ENCODE measurements at places on chromosomes 7 and 10.

- DNase-seq, result peak; percentile 19
Measured at GRCh38 chr10:47031901-47032465, 120.8 kb downstream of the PTPN20 start.

DNA sequence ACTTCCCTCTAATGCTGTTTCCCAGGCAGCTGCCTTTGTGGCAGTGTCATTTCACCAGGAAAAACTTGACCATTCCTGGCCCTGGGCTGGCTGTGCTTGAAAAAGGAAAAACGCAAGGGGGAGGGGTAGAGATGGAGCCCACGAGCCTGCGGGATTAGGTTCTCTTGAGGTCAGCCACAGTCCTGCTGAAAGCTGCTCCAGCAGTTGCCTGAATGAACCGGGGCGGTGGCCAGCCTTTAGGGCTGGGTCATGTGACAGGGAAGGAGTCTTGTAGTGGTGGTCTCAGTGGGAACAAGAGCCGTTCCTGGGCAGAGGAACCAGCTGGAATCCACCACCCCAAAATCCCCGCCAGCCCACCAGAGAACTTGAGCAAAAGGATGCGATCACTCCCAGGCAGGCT lies 51.2 kb upstream of the LRRC4 start:
- no peak for DNase-seq

- DNase-seq, result no peak
Measured at GRCh38 chr10:8230902-8231301, 176.4 kb downstream of the GATA3 start.

DNA sequence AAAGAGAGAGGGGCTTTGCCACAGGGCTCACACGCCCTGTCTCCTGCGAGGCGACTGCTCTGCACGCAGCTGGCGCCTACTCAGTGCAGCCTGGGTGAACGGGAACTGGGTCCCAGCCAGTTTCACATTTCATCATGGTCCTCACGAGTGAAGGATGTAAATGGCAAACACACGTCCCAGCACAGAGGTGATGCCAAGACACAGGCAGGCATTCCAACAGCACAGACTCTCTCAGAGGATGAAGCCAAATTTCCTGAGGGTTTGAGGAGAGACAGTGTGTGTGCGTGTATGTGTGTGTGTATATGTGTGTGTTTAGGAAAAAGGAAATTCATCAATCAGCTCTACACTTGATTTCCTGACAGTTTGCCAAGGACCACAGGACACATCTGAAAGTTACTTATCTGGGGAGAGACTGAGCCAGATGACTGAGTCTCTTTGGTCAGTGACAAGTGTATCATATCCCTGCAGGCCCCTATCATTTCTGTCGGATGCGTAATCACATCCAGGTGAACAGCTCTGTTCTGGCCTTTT lies 53.9 kb downstream of the CHST15 start:
- DNase-seq, result no peak

- no peak for DNase-seq
Measured at GRCh38 chr10:77188521-77188920, 449.1 kb downstream of the KCNMA1 start.

GRCh38 chr10:2729197-2729596 lies 338.2 kb upstream of the PFKP start:
- DNase-seq, result no peak

GRCh38 chr7:74343281-74344131 lies 54.3 kb downstream of the CLIP2 start:
- DNase-seq, result no peak

- DNase-seq, result no peak
Measured at GRCh38 chr7:5657901-5658300, 123.6 kb downstream of the RNF216 start.

DNA sequence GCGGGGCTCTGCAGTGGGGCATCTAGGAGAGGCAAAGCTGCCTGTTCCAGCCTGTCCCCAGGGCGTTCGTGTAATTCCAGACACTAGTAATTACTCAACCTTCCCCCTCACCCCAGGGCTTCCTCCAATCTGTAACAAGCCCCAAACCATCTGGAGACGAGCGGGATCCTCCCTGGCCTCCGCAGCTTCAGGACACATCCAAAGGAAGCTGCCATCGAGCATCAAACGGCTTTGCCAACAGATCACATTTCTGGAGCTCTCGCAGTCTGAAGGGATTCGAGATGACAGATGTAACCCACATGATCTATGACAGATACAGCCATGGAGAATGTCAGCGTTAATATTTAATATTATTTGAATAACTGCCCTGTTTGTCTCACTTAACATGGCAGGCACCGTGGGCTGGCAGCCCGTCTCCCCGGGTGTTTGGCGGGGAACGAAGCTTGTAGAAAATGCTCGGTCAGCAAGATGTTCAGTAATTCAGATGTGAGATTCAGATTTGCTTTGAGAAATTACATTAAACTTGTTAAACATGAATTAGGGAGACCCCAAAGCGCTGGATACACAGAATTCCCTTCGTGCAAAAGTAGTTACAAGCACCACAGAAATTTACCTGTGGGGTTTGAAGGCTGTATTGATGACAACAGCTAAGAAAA lies 108.5 kb upstream of the C7orf33 start:
- no peak for DNase-seq

- no peak for DNase-seq
Measured at GRCh38 chr10:534047-534566, 155.4 kb downstream of the DIP2C start.

- DNase-seq, result no peak
Measured at GRCh38 chr10:88491314-88491713, 91.8 kb downstream of the RNLS start.

GRCh38 chr10:34994565-34995142 lies 95.5 kb downstream of the CUL2 start:
- DNase-seq, result peak; percentile 70

DNA sequence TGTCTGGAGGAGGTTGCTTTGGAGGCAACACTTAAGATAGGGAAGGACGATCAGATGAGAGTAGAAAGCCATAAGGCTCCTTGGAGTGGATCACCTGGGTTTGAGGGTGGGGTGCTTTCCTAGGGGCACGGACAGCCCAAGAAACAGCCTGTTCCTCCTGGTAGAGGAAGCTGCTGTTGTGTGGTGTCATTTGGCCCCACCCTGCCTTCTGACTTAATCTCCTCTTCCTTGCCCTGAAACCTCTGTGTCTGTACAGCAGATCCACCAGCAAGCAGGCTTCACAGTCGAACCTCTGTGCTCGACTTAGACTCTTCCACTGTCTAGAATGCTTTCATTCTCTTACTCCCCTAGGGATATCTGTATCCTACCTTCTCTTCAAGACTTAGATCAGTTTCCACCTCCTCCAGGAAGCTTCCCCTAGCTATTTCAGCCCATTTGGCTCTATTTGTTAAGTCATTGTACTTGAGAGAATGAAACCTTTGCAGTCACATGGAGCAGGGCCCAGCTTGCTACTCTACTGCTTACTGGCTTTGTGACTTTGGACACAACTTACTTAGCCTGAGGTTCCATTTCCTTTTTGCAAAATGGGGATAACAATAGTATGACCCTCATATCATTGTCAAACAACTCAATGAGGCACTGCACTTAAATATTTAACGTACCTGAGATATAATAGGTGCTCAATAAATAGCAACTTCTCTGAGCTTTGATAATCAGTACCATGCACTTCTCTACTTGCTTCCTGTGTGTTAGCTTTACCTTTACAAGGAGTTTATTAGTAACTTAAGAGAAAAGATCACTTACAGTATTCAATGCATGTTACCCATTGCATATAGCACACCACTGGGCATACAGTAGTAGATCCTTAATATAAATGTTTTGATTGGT lies 5.0 kb downstream of the MXI1 start:
- no peak for DNase-seq

DNA sequence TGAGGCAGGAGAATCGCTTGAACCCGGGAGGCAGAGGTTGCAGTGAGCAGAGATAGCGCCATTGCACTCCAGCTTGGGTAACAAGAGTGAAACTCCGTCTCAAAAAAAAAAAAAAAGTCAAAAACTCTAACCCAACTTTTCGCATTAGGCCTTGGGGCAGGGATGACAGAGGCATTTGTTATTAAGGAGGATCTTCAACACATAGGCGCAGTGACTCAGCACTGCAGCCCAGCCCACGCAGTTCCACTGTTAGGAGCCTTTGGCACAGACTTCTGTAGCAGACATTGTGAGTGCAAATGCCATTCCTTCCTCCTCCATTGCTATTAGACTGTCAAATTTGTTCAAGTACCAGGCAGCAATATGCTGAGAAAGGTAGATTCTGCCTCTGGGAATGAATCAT lies 43.1 kb upstream of the KLHL7 start:
- DNase-seq, result no peak

- no peak for DNase-seq
Measured at GRCh38 chr10:133110609-133111275, 23.0 kb downstream of the ADGRA1 start.

GRCh38 chr10:20809631-20810030 lies 87.5 kb downstream of the NEBL start:
- no peak for DNase-seq

GRCh38 chr7:137870078-137870477 lies 23.3 kb upstream of the DGKI start:
- DNase-seq, result no peak

DNA sequence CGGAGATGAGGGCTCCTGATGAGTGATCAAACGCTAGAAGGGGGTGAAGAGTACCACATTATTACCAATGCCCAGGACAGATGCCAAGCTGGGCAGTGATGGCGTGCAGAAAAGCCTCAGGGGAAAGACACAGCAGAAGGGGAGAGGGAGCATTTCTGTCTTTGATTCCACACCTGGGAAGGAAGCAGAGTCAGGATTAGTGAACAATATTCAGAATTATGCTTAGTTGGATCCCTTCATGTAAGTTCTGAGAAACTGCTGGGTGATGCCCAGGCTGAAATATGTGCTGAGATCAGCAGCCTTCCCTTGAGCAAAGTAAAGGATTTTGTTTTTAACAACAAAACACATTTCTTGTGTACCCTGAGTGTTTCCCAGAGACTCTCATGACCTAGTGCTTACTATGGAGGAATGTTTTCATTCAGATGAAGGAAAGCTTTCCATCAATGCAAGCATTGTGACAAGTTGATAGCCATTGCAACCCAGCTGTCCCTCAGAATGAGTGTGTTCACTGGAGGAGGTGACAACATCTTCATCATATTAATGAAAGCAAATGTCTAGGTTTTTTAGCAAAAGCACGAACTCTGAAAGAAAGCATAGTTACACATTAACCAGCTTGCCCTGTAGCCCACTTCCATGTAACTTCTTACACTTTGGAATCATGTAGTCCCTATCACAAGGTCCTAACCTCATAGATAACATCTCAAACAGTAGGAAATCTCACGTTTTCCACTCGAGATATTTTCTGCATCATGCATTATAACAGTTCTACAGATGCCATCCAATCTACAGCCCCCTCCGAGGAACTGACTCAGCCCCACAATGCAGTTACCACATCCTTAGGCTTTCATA lies 23.8 kb upstream of the AKR1C1 start:
- DNase-seq, result no peak

DNA sequence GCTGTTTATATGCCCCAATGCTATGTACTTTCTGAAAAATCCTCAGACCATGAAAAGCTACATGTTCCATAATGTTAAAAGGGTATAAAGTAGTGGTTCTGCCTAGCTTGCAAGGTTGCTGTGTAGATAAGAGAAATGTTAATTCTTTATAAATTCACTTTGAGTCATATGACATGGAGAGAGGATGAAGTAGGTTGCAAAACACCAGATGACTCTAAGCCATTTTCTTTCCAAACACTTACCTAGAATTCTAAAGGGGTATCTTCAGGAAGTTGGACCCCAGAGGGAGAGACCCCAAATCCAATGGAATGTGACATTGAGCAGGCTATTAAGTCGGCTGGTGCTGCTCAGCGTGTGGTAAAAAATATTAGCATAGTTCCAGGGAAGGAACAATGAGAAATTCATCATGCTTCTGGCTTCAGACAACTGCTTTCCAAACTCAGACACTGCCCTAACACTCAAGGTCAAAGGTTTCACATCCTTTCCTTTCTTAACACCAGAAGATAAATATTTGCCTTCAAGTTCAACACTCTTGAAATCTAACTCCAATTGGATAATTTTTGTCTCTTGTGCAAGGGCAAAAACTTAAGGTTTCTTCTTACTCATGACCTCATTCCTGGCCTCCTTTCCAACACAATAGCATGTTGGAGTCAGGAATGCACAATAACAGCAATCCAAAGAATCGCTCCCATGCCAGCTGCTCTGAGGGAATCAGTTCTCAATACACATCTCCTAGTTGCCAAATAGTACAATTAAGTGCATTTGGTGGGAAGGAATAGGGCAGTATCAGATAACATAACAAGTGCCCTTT lies 100.7 kb upstream of the AFAP1L2 start:
- DNase-seq, result no peak

GRCh38 chr10:78171633-78172400 lies 138.2 kb downstream of the RPS24 start:
- DNase-seq, result no peak

DNA sequence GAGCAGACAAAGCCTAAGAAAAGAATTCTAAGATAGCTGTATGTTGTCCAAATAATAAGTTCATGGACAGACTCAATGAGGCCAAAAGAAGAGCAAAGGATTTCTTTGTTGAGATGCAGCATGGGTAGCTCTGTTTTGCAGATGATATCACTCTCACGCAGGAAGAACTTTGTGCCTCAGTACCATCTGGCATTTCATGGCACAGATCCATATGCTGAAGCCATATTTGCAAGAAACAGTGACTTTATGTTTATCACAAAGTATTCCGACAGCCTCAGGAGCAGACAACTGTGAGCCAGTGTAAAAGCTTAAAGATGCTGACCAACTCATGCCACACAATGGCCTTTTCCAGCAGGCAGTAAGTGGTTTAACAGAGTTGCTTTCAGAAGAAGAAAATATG lies 45.5 kb upstream of the RNF148 start:
- no peak for DNase-seq

- DNase-seq, result no peak
Measured at GRCh38 chr10:101649525-101650085, 45.4 kb downstream of the FBXW4 start.

DNA sequence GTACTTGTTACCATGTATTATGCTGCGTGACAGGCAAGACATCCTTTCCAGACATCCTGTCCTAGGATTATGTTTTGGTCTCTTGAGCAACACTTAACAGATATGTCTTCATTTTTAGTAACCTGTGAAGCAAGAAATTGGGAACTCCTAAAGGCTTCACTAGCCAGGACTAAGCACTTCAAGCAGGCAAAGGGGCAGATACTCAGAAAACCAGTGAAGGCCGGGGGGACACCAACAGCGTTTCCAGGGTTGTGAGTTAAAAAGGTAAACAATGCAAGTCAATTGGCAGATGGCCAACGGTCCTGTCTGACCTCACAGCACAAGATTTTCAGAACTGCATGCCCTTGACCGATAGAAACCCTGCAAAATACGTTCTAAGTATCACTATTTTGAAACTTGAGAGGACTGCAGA lies 77.6 kb upstream of the SFMBT2 start:
- no peak for DNase-seq

DNA sequence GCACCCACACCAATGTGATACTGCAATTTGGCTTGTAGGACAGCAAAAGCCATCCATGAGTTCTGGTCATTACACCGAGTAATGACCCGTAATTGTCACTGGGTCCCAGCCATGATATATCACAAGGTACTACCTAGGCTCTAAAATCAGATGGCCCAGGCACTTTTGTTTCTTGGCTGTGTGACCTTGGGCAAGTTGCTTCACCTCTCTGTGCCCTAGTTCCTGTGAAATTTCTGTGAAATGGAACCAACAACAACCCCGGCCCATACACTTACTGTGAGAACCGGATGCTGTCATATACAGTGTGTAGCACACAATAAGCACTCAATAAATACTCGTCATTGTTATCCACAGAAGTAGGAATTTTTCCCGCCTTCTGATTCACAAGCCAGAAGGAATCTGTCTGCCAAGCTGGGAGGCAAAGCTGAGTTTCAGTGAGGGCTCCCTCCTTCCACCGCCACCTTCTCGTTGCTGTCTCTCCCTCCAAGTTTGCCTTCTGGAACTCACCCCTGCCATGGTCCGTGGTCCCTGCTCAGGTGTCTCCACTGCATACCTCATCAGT lies 6.4 kb upstream of the CYTH3 start:
- no peak for DNase-seq
